NCI-H1417 treated with DMSO at 0.1 percent for 48 hours (cell line): ENCODE measurements at places on chromosomes 5 and 9.

- DNase-seq: no peak
Measured at GRCh38 chr5:1322036-1322900, 22.6 kb downstream of the CLPTM1L start.

DNA sequence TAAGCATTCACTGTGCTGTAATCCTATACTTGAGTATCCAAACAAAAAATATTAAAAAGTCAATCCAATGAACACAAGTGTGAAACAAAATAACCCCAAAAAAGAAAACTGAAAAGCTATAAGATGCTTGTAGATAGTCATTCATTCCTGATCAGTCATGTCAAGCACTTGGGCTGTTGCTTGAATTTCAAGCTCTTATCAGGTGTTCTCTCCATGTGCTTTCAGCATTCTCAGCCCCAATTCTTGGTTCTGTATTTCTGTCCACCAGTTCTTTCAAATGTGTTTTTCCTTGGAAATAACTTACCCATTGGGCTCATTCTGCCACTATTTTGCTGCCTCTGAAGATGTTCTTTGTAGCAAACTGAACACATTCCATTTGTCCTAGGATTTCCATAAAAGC, 4.7 kb downstream of the ZFAND5 start:
- no peak for DNase-seq

DNA sequence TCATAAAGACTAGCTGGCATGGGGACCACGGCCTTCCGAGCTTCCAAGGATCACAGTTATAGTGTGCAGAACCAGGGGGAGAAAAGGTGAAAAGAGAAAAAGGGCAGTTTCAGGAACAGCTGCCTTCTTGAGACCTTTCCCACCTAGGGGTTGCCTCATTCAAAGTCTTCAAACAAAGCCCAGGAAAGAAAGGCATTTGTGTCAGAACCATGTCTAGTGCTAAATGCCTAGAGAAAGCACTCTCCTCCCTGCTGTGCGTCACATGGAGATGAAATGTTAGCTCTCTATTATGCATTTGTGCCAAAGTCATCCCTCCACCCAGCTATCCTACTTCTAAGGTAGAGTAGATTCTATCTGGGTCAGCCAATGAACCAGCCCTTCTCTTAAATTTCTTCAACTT, 1037.3 kb upstream of the WWC1 start:
- DNase-seq: no peak

- no peak for DNase-seq
Measured at GRCh38 chr5:85760519-85760918, 857.2 kb upstream of the COX7C start.
